ENCODE measurements at places on chromosomes 2 and 18.

DNA sequence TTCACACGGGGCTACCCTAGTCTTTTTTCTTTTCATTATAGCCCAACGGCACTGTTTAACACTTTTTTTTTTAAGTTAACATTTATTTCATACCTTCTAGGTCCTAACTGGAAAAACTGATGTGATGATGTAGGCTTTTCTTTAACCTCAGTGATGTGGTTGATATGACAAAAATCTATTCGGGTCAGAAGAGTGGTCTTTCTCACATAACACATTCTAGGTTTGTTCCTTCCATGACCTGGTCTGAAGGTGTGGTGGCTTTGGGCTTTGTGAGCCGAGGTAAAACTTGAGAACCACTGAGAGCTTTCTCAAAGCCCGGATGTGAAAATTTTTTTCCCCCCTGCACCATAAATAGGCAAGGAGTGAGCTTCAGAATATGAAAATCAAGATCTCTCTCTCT, 44.2 kb downstream of the GPD2 start:
- no peak for DNase-seq

- no peak for DNase-seq
These were observed 141.5 kb downstream of the COPS8 start for GRCh38 chr2:237227190-237227589.

DNA sequence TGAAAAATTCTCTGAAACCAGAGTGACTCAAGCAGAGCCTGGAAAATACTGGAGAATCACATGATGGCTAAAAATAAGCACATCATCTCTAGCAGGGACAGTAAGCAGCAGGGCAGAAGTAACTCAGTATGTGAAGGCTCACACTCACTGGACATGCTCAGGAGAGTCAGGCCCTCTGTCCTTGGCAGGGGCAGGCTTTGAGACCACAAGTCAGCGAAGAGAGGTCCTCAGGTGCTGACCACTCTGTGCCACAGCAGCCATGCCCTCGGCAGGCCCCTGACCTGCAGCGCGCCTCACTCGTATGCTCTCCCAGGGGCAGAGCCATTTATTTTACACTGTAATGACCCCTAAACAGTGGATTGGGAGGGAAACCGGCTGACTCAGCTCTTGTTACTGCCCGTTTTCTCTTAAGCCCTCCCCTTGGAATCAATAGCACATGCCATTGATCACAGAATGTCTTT, 76.8 kb downstream of the MAPRE2 start:
- DNase-seq, result no peak

- no peak for DNase-seq
These were observed 21.9 kb downstream of the CD28 start for GRCh38 chr2:203728321-203728720.

GRCh38 chr2:191376981-191377629, 131.9 kb downstream of the MYO1B start:
- no peak for DNase-seq

- DNase-seq, result no peak
These were observed 98.5 kb upstream of the CD226 start for GRCh38 chr18:70046207-70046606.

- DNase-seq, result no peak
These were observed 80.2 kb downstream of the SLC8A1 start for GRCh38 chr2:40371525-40372282.
